Left renal pelvis (tissue), 4 donors: ENCODE measurements at places on chromosomes 2 and 18. TPM values are rescaled to one million over a fixed set of nuclear protein-coding genes. Genes with fewer than 3 reads are reported as not detected.

GRCh38 chr2:219160186-219161017 lies at the start of gene NHEJ1:
Gene NHEJ1 (minus strand): TSS chr2:219160815. CDS start chr2:219158362, 2,453 bp downstream.
- no peak for DNase-seq

DNA sequence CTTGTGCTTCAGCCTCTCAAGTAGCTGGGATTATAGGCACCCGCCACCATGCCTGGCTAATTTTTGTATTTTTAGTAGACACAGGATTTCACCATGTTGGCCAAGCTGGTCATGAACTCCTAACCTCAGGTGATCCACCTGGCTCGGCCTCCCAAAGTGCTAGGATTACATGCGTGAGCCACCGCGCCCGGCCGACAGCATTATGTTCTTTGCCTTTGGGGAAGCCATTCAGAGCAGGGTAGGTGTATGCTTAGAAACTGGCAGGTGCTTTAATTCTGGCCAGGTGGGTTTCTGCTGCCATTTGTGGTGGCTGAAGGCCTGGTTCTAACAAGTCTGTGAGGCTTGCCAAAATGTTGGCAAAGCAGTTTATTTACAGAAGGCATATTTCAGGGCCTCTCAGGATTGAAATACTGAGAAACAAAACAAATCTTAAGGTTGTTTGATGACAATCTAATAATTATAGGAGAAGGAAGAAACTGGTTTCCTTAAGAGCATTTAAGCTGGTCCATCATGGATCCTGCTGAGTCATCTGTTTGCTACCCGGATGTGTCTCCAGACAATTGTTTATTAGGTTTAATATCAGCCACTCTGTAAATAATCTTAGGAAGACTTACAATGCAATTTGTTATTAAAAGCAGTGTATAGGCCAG lies 16.0 kb downstream of the SLC20A1 start:
- DNase-seq, result no peak

DNA sequence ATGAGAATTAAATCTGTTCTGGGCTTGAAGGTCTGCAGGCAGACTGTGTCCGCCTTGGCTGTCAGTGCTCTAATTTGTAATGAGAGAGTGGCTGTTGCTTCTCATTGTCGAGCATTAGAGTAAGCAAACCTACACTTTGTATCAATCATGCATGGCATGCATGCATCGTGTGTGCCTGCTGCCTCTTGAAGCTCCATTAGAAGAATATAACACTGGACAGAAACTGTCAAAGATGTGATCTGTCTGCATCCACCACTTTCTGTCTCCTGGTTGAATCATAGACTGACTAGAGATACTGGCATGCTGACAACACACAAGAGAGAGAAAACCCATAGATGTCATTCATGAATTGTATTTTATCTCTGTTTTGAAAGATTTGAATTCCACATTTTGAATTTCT lies 275.0 kb upstream of the NXPH2 start:
- DNase-seq, result no peak

GRCh38 chr2:14530506-14530905 lies 102.0 kb upstream of the LRATD1 start:
- no peak for DNase-seq

Gene ALPG
- not detected for polyA plus RNA-seq

Gene GPR45
- 0.26 TPM for polyA plus RNA-seq
